ENCODE measurements at places on chromosomes 12 and 14.

- H3K27me3 ChIP-seq: peaks cover 11% of the 10 kb centered on the region
- no peak overlapping the region for H3K4me3 ChIP-seq
- H3K36me3 ChIP-seq: no peaks in the 10 kb centered on the region
- H3K4me1 ChIP-seq: no peaks in the 10 kb centered on the region
Measured at GRCh38 chr12:112759786-112760185, 31.8 kb upstream of the RPH3A start.

- H3K4me3 ChIP-seq: no peak overlapping the region
- H3K27ac ChIP-seq: no peak overlapping the region
- no peak for DNase-seq
- no peaks in the 10 kb centered on the region for H3K36me3 ChIP-seq
- peaks cover 7% of the 10 kb centered on the region for H3K4me1 ChIP-seq
- H3K27me3 ChIP-seq: peaks cover 3% of the 10 kb centered on the region
Measured at GRCh38 chr14:81728447-81728846, 194.8 kb upstream of the SEL1L start.

DNA sequence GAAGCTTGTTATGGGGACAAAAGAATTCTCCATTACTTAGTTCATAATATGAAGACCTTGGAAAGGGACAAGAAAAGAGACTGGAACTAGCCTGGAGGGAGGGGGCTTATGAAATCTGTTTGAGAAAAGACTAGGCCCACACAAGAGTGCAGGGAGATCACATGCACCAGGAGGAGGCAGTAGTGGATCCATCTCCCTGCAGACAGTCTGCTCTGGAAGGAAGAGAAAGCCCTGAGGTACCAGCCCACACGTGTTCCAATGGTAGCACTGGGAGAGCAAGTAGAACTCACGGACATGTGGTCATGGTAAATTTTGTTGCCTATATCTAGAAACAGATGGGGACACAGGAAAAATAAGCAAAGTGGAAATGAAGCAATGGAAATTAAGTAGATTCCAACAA, 445.4 kb downstream of the SOX5 start:
- H3K27ac ChIP-seq: no peak overlapping the region
- peaks cover 6% of the 10 kb centered on the region for H3K4me1 ChIP-seq
- H3K36me3 ChIP-seq: no peaks in the 10 kb centered on the region
- no peak overlapping the region for H3K4me3 ChIP-seq

DNA sequence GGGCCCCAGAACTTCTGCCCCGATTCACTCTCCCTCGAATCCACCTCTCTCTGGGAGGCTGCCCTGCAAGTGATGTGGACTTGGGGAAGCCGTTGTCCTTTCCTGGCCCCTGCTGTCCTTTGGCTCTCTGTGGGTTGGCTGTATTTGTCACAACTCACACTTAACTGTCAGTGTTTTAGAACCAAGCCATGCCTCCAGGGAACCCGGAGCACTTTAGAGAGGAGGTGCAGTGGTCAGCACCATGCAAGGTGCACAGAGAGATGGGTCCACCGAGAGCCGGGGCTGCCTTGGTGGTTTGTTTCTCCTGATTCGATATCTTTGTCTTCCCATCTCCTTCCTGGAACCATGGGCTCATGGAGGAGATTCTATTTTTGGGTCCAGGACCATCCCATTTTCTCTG, 129.5 kb upstream of the RTL1 start:
- H3K36me3 ChIP-seq: peaks cover 11% of the 10 kb centered on the region
- no peaks in the 10 kb centered on the region for H3K4me1 ChIP-seq
- no peak overlapping the region for H3K27ac ChIP-seq
- no peak for DNase-seq
- H3K4me3 ChIP-seq: no peak overlapping the region
- no peaks in the 10 kb centered on the region for H3K27me3 ChIP-seq
